Cortex of kidney (tissue), 1 donor: ENCODE measurements at places on chromosomes 5 and 9.

- DNase-seq: no peak
These were observed 616 bp downstream of the ABL1 start for GRCh38 chr9:130835441-130836298.

DNA sequence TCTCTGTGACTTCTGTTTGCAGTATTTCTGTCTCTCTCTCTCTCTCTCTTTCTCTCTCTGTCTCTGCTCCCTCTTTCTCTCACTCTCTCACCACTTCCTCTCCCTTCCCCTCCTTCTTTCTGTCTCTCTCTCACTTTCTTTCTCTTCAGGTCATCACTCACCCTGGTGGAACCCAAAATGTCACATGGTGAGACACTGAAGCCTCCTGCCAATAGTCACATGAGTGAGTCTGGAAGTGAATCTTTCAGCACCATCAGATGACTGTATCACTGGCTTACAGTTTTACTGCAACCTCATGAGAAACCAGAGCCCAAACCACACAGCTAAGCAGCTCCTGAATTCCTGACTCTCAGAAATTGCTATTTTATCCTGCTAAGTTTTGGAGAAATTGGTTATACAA lies 414.6 kb downstream of the CAAP1 start:
- no peak for DNase-seq

DNA sequence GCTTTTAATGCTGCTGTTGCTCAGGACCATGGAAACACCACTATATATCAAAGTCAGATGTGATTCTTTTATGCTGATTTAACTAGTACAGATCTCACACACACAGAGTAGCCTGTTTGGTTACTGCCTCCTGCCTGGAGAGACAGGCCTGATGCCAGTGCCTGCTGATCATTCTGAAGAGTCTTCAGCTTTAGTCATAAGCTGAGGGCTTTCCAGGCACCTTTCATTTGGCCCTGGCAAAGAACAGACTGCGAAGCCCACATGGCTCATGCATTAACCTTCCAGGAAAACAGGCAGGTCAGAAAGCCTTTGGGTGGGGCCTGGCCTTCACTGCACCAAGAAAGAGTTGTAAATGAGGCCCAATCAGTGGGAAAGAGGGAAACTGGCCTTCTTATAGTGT lies 144.7 kb downstream of the SAXO1 start:
- no peak for DNase-seq

DNA sequence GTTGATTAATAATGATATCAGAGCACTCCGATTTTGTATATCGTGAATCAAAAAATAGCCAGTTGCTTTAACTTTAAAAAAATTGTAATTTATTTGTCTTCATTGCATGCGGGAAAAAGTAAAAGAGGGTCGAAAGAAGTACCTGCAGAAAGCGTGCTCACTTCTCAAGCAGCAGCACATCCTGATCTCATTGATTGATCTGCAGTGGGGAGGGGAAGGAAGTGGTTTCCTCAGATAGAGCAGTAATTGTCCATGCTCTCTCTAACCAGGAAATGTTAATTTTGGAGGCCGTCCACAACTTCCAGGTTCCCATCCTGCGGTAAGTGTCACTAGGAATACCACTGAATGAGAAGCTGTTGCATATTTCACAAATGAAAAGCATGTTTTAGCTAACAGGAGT lies 63.2 kb downstream of the SYK start:
- DNase-seq: no peak

DNA sequence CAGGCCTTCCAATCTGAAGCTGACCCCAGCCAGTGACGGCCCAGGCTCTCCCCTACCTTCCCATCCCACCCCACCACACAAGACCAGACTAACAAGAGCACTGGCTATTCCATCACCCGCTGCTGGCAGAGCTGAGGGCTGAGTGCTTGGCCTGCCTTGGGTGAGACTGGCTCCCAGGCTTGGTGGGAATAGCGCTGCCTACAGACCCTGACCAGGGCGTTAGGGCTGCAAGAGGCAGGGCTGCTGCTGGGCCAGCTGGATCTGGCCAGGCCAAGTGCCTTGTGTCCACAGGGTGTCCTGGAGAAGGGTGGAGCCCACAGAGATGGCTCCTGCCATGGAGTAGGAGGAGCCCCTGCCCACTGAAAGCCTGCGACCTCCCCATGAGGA lies 31.6 kb upstream of the ANGPTL2 start:
- DNase-seq: no peak

- DNase-seq: no peak
These were observed 384.1 kb downstream of the EBF1 start for GRCh38 chr5:158715592-158715991.

DNA sequence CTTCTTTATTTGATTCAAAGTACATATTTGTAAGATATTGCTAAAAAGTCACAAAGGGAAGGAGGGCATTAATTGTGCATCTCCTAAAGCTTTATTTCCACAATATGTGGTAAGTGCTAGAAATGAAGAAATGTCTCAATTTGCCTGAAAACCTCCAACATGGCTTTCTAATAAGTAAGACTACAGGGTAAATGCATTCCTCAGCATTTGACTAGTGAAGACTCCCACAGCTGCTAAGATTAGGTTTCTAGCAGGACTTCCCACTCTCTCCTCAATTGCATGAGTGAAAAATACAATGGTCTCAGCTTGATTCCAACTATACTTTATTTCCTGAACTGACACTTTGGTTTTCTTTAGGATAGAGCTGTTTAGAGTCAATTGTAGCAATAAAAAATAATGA lies 162.1 kb downstream of the ELAVL2 start:
- DNase-seq: no peak

GRCh38 chr5:65880496-65881072 lies 45.8 kb upstream of the ERBIN start:
- DNase-seq: no peak

DNA sequence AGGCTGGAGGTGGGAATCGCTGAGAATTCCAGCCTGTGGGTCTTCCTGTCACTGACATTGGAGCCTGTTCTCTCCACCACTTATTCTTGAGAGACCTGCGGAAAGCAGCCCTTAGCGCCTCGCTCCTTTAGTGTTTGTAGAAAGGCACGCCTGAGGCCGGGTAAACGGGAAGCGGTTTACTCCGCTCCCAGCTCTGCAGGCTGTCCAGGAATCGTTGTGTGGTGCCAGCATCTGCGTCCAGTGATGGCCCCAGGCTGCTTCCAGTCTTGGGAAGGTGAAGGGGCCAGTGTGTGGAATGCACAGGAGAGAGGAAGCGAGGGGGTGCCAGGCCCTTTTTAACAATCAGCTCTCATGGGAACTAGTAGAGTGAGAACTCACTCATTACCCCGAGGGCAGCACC lies 44.6 kb upstream of the FCN2 start:
- no peak for DNase-seq

- no peak for DNase-seq
These were observed 154.7 kb downstream of the FAM114A2 start for GRCh38 chr5:153883854-153884611.

GRCh38 chr9:83623679-83624076 lies 735 bp downstream of the IDNK start:
- no peak for DNase-seq

- no peak for DNase-seq
These were observed 109.8 kb downstream of the SERINC5 start for GRCh38 chr5:80146046-80146445.

GRCh38 chr5:16192311-16192710 lies 12.7 kb upstream of the MARCHF11 start:
- no peak for DNase-seq

DNA sequence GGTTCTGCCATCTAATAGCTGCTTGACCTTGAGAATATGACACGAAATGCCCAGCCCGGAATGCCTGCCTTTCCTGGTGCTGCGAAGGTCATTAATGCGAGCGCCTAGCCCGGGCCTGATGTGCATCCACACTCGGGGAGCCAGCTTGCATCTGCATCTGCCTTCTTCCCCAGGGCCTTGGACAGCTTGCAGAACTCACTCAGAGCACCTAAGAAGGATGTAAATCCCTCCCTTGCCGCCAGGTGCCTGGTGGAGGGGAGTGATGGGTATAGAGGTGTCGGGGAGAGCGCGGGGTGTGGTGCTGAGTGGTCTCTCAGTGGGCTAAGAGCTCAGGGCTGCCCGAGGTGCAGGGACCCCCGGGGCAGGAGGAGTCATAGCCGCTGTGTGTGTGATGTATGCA lies 127.2 kb downstream of the MRPL36 start:
- no peak for DNase-seq

GRCh38 chr9:133822430-133823065 lies 84.4 kb upstream of the SARDH start:
- no peak for DNase-seq

GRCh38 chr9:133578524-133579441 lies 30.4 kb downstream of the FAM163B start:
- no peak for DNase-seq

GRCh38 chr5:50963971-50964745 lies 297.7 kb downstream of the PARP8 start:
- no peak for DNase-seq

DNA sequence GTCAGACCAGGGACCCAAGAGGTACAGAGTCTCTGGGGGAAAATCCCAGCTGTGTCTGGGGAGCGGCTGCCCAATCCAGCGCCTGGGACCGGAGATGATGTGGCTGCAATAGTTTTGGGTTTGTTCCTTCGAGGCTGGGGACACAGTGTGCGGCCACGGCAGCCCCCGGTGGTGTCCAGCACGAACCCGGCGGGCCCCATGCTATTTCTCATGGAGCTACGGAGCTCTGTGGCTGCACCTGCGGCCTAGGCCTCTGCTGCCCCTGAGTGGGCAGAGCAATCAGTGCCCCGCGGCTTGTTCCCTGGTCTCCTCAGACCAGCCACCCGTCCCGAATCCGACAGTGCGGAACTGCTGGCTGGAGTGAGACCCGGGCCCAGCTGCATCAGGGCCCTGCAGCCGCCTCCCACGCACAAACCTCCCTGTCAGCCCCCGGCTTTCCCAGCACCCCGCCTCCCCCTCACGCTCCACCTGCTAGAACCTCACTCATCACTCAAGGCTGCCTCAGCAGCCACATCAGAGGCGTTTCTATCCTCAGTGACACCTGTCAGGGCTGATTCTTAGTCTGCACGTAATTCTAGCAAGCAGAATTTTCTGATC lies 29.0 kb downstream of the SARDH start:
- DNase-seq: no peak

GRCh38 chr5:100768221-100768620 lies 134.9 kb downstream of the ST8SIA4 start:
- DNase-seq: no peak

DNA sequence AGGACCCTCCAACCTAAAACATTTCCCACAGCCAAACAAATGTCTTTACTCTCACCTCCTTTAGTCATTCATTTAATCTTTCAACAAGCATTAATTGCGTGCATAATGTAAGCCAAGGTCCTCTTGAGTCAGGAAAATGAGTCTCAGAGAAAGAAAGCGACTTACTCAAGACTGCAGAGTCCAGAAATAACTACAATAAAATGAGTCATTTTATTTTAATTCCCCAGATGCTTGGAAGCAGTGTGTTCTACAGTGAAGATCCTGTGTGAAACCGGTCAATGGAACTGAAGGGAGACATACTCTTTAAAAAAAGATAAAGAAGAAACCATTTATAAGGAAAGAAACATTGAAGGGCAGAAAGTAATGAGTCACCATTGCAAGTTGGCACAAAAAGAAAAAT lies 513.7 kb downstream of the CDK5RAP2 start:
- DNase-seq: no peak

DNA sequence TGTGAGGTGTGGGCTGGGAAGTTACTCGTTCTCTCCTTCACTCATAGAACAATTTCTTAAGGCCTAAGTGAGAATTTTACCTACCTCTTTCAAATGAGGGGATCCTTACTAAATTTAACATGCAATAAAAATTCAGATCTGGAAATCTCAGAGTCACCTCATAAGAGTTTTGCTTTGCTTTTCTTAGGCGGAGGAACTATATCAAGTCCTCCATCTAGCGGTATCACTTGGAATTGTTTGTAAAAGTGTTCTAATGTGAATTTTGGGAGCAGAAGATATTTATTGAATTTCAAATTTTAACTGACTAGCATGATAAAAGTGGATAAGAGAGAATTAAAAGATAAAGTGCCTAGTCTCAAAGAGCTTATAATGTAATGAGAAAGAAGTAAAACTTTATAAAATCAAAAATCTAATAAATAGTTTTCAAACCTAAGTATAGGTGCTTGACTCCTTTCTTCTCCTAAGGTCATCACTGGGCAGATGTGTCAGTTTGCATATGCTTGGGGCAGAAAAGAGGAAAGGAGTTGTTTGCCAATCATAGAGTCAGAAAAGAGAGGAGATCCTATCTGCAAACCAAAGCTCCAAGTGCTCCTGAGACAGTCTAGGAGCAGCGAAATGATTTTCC lies 145.7 kb upstream of the DAB2 start:
- DNase-seq: no peak

DNA sequence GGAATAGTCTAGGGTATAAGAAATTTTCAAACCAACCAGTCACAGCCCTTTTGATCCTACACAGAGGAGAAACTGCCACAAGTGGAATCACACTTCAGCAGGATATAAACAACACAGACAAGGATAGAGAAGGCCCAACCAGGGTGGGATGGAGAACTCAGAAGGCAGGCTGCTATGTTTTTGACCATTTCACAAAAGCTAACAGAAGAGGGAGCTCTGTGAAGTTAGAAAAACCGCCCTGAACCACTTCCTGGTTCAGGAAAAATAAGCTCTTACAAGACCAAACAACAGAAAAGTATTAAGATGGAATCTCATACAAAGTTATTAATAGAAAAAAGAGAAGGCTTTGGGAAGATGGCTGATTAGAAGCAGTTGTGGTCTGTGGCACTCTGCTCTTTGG lies 960 bp upstream of the IFNB1 start:
- no peak for DNase-seq
